ENCODE measurements at places on chromosomes 5 and 9.

DNA sequence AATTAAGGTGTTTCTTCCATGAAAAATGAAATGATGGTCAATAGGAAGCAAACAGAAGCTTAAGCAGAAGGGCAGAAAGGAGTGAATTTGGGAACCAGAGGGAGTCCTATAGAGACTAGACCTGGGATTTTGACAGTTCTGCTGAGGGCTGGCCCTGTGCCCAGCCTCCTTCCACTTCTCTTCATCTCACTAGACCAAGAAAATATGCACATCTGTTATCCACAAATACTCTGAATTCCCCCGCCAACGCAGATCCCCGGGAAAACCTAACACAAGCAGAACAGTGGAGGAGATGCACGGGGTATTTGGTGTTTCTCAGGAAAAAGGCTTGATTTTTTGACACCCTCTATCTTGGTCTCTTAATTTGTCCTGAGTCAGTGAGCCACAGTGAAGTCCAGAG is 22.7 kb downstream of the GRIA1 start:
- no peak for DNase-seq

DNA sequence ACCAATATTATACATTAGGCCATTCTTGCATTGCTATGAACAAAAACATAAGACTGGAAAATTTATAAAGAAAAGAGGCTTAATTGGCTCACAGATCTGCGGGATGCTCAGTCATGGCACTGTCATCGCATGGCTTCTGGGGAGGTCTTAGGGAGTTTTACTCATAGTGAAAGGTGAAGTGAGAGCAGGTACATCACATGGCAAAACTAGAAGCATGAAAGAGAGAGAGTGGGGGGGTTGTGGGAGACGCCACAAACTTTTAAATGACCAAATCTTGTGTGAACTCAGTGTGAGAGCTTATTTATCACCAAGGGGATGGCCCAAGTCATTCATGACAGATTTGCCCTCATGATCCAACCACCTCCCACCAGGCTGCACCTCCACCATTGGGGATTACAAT is 398.3 kb upstream of the EDIL3 start:
- DNase-seq: no peak

DNA sequence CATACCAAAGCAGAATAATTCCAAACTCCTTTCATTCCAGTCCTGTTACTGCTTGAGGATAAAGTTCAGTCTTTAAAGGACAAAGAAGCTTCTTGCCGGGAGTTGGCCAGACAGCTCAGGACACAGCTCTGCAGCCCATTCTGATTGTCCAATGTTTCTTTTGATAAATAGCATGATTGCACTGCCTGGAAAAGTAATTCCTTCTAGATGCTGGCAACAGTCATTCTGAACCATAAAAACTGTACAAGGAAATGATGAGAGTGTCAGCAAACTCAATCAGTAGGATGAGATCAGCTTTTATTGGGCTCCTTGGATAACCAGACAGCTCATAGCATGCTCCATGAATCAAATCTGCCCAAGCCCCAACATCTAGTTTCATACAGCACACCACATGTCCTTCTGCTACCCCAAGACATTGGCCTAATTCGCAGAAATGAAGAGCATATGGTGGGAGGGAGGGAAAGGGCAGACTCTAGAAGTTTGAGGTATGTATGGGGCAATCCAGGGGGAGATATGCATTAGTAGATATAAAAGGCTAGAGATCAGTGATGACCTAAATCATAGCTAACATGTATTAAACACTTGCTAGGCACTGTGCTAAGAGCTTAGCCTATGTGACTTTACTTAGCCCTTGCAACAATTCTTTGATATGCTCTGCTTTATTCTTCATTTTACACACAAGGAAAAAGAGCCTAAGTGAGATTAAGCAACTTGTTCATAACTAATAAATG is 219.9 kb upstream of the NREP start:
- DNase-seq: no peak

DNA sequence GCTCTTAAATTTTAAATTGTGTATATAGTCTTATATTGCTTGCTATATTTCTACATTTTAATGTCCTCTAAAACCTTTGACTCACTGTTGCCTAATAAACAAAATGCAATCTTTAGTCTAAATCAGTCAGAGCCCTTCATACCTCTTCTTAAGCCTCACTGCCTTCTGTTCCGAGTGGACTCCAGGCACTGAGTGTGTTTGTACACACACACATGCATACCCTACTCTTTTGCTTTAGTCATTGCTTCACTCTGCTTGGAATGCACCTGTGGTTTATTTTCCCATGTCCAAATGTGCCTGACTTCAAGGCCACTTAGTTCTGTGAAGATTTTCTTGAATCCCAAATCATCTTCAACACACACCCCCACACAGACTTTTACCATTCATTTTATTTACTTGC is 60.9 kb downstream of the SLC12A2 start:
- no peak for DNase-seq

GRCh38 chr5:143402553-143403333 is 743 bp downstream of the NR3C1 start:
- peak; percentile 39 for DNase-seq

DNA sequence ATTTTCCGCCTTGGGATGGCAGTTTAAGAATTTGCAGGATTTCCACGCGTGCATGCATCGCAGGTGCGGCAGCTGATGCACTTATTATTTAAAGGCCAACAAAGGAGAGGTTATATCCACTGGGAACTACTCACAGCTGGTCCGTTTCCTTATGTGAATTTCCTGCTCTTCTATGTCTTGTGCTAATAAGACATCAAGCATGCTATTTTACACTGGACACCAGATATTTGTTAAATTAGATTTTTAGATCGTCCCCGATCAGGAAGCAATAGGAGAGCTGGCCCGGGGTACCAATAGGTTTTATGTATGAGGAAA is 476 bp upstream of the DTWD2 start:
- DNase-seq: no peak

DNA sequence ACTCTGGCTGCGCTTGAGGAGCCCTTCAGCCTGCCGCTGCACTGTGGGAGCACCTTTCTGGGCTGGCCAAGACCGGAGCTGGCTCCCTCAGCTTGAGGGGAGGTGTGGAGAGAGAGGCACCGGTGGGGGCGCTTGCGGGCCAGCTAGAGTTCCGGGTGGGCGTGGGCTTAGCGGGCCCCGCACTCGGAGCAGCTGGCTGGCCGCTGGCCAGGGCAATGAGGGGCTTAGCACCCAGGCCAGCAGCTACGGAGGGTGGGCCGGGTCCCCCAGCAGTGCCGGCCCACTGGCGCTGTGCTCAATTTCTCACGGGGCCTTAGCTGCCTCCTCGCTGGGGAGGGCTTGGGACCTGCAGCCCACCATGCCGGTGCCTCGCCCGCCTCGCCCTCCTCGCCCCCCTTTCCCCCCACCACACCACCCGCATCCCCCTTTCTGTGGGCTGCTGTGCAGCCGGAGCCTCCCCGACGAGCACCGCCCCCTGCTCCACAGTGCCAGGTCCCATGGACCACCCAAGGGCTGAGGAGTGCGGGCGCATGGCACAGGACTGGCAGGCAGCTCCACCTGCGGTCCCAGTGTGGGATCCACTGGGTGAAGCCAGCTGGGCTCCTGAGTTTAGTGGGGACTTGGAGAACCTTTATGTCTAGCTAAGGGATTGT is 954.5 kb downstream of the DTWD2 start:
- no peak for DNase-seq

Measured in CD4-positive, alpha-beta memory T cell (primary cell).